Right ventricle myocardium superior (tissue), 1 donor: ENCODE measurements at places on chromosomes 4 and X. TPM values are rescaled to one million over a fixed set of nuclear protein-coding genes. Genes with fewer than 3 reads are reported as not detected.
A peak's percentile ranks its signal among the peaks of the same experiment; 100 is the strongest.

FAM149A gene
- total RNA-seq = 14.6 TPM

HMGN5 gene
- 1.8 TPM for total RNA-seq

ATP1B4 gene
- not detected for total RNA-seq

PDHA1 gene
- 1,310 TPM for total RNA-seq

ENAM gene
- total RNA-seq = 3.8 TPM

EGFL6 gene
- total RNA-seq = not detected

SRPK3 gene
- total RNA-seq = 38.0 TPM

PRKX gene
- total RNA-seq = 4.8 TPM

LRCH2 gene
- total RNA-seq = 1.0 TPM

GRCh38 chrX:10538831-10539230 is 81.6 kb downstream of the MID1 start:
- no peak for DNase-seq

GRCh38 chr4:18007625-18008024 is 13.9 kb downstream of the LCORL start:
- no peak for DNase-seq

- no peak for DNase-seq
Measured at GRCh38 chr4:10455133-10455532, 2.1 kb downstream of the ZNF518B start.

GRCh38 chr4:105797225-105797624 is 88.6 kb downstream of the GSTCD start:
- no peak for DNase-seq

DNA sequence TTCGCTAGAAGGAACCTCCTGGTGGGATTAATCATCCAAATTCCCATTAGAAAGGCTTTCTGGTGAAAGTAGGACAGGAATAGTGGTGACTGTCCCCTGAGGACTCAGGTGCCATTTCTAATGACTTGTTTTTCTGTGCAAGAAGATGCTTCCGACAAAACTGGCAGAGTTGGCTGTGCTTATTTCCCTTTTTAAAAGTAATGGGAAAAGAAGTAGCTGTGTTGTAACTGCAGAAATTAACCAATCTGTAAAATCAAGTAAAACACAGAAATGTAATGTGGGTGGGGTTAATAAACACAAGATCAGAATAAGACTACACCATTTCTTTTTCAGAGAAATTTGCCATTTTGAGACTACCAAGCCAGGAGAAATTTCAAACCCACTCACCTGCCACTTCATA is 55.0 kb upstream of the FAM9B start:
- DNase-seq = no peak

DNA sequence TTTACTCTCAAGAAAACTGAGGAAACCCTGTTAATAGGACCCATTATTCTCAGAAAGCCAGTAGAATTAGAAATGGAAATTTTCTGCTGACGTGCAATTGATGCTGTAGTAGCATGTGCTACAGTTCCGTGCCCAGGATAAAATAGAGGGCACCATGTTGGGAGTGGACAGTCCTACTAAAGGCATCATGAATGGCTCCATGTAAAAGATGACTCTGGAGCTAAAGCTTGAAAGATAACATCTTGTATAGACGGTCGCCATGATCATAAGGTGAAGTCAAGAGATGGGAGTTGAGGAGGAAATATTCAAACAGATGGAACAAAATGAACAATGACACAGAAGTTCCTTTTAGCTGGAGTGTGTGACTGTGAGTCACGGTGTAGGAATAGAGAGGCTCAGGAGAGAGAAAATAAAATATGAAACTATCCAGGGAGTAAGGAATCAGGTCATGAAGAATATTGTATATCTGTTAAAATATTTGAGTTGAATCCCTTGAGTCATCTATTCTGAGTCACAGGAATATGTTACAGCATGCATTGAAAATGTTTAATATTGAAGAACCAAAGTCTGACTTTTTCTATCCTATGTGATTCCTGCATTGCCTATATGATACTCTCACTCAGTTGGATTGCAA is 31.8 kb downstream of the ANXA10 start:
- DNase-seq = no peak

GRCh38 chrX:100353326-100353725 is 56.7 kb downstream of the PCDH19 start:
- no peak for DNase-seq

DNA sequence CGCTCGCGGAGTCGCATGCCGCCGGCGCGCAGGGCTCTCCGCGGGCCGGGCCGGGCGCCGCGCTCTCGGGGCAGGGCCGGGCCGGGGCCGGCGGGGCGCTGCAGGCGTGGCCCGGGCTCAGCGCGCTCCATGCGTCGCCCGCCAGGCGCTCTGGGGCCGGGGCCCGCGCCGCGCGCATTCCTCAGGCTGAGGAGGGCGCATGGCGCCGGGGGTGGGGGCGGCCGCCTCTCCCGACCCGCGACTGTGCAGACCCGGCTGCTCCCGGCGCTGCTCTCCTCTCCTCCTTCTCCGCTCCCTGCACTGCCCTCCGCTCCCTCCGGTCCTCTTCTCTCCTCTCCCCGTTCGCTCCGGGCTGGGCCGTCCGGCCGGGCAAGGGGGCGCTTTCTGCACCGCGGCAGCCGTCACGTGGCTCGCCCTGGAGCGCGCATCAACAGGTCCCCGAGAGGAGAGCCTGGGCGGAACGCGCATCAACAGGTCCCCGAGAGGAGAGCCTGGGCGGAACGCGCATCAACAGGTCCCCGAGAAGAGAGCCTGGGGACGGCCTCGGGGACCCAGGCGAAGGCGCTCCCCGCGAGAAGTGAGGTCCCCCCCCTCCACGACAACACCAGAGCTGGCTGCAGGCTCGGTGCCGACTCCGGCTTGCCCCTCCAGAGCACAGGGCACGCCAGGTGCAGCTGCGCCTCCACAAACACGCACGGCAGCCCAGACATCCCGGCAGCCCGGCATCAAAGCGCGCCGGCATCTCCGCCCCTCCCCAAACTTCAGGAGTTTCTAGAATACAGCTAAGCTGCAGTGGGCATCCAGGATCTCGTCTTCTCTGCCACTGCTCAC is 12.9 kb downstream of the PPP2R3B start:
- peak; percentile 70 for DNase-seq

GRCh38 chr4:177118596-177118995 is 191.1 kb upstream of the NEIL3 start:
- no peak for DNase-seq

- no peak for DNase-seq
Measured at GRCh38 chr4:74335341-74336021, 27.2 kb downstream of the EPGN start.

GRCh38 chr4:4574792-4575191 is 32.9 kb upstream of the STX18 start:
- peak; percentile 65 for DNase-seq

GRCh38 chrX:41984628-41985027 is 61.3 kb upstream of the CASK start:
- no peak for DNase-seq

DNA sequence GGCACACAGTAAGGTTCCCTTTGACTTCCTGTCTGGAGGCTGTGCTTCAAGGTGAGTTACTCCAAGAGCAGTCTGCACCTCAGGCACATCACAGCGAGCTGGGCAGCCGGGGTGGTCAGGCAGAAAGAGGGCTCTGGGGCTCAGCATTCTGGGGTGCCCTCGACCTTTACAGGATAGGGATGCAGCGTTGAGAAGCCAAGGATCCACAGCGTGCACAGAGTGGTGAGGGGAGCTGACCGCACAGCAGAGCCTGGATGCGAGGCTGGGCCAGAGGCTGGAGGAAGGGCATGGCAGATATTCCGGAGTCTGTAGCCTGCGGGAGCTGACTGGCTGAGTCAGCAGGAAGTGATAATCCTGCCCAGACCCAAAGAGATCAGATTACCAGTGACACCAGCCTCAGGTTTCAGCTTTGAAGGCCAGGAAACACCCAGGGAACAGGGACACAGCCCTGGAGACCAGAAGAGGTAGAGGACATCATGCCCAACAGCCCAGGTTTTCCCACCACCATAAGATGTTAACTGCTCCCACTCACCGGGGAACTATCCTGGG is 38.4 kb upstream of the PDLIM3 start:
- DNase-seq = no peak

GRCh38 chr4:47729131-47729680 is 108.7 kb downstream of the CORIN start:
- no peak for DNase-seq

GRCh38 chr4:6909113-6909969 is at the start of gene TBC1D14:
Gene TBC1D14, plus strand, starts transcription at chr4:6909826. Its CDS starts 13,564 bp downstream, at chr4:6923390.
- peak; percentile 93 for DNase-seq
